Pons (tissue), 1 donor: ENCODE measurements at places on chromosomes 3 and 15.

GRCh38 chr3:181457756-181458155 is 254.0 kb upstream of the SOX2 start:
- peak; percentile 73 for DNase-seq

- no peak for DNase-seq
These were observed 41.7 kb upstream of the CORO2B start for GRCh38 chr15:68537097-68537496.

DNA sequence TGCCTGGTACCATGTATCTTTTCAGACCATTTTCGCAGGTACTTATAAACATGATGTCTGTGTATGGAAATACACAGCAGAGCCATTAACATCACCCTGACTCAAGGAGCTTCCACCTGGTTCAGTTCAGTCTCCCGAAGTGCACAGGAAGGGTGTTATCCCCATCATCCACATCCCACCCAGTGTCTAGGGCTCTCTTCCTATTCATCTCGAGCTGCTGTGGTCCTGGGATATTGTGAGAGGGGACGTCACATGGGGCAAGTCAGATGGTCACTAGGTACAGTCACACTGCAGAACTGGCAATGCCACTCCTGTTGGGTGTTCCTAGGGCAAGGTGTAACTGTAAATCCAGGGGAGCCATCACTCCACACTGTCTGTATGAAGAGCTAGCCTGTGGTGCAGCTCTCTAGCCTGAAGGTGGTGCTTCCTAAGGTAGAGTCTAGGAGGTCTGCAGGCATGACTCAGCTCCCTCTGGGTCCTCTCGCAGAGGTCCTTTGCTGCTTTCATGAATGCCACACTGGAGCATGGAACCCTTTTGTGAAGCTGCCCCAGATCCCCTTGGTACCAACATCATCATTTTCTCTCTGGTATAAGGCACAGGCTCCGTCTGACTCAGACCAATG is 13.9 kb downstream of the ISLR2 start:
- no peak for DNase-seq

GRCh38 chr3:18445401-18446148 is 20.4 kb upstream of the SATB1 start:
- DNase-seq, result no peak

GRCh38 chr3:1495466-1495865 is 402.6 kb downstream of the CNTN6 start:
- DNase-seq, result no peak

- no peak for DNase-seq
These were observed 91.8 kb downstream of the ST8SIA2 start for GRCh38 chr15:92485441-92485840.

DNA sequence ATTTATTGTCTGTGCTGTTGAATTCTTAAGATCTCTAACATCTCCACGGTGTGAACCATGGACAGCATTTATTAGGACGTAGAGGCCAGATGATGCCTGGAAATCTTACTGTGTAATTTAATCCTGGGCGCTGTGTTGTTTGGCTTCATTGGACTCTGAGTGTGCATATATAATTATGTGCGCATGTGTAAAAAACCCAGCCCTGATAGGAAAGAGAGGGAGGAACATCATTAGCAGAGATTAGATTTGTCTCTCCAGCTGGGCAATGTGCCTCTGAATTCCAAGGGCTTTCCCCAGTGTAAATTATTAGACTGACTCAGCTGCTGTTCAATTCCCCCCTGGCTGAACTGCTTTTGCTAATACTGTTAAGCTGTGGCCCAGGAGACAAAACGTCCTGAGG is 39.6 kb downstream of the MAP3K13 start:
- DNase-seq, result peak; percentile 34

- DNase-seq, result no peak
These were observed 66.2 kb downstream of the CORO2B start for GRCh38 chr15:68644996-68645395.

GRCh38 chr3:99644746-99645145 is 6.4 kb downstream of the COL8A1 start:
- no peak for DNase-seq

DNA sequence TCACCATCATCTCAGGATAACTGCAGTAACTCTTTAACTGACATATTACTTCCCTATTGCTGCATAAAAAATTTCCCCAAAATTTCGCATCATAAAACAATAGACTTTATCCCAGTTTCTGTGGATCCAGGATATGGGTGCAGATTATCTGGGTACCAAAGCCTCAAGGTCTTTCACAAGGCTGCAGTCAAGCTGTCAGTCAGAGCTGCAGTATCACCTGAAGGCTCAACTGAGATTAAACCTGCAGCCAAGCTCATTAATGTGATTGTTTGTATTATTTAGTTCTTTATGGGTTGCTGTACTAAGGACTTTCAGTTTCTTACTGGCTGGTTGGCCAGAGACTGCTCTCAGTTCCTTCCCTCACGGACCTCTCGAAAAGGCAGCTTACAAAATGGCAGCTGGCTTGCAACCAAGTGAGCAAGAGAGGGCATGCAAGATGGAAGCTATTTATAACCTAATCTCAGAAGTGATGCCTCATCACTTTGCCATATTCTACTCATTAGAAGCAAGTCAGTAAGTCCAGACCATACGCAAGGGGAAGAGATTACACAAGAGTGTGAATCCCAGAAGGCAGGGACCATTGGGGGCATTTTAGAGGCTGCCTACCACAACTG is 54.9 kb downstream of the DCUN1D1 start:
- DNase-seq, result no peak

DNA sequence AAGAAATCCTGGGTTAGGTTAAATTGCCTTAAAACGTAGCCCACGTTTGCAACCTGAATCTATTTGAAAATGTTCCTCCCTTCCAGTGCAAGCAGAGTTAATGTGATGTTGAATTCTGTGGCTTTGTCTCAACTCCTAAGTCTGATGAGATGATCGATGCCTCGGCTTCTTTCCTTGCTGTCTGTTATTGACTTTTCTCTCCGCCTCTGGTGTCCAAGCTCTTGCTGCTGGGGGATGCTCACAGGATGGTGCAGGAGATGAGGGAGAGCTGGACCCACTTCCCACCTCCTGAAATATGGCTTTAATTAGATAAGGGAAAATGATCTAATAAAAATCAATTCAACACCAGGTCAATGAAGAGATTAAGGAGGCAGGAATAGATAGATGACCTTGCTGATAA is 407.9 kb upstream of the RGMA start:
- no peak for DNase-seq

GRCh38 chr3:174482541-174482940 is 376.6 kb upstream of the NAALADL2 start:
- DNase-seq, result no peak

DNA sequence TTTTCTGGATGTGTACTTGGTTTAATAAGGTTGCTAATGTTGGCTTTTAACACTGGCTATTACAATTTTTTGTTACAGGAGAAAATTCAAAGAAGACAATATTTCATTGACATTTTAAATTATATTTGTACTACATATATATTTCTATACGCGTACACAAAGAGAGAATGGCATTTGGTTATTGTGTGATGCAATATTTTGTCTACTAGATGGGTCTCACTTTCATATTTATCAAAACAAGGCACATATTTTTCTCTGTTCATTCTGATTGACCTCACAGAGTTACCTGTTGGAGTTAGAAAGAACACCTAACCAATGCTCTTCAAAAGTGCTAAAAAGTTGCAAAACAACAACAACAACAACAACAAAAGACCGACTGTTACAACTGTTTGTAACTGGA is 50.2 kb upstream of the VGLL3 start:
- no peak for DNase-seq

DNA sequence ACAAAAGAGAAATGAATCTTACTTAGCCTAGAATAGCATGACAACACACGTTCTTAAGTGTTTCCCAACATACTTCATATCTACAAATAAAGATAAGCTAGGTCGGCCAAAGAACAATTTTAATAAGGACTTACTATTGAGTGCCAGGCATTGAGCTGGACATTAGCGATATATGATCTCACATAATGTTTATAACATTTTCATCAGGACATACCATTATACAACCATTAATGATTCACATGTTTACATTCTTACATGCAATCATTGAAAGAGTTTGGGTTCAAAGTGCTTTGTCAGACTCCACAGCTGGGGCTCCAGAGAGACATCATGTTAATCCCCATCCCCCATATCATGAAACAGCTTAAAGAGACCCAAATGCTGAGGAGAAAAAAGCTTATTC is 189.0 kb downstream of the STT3B start:
- DNase-seq, result no peak

- no peak for DNase-seq
These were observed 145.3 kb downstream of the CD47 start for GRCh38 chr3:107945417-107946094.

DNA sequence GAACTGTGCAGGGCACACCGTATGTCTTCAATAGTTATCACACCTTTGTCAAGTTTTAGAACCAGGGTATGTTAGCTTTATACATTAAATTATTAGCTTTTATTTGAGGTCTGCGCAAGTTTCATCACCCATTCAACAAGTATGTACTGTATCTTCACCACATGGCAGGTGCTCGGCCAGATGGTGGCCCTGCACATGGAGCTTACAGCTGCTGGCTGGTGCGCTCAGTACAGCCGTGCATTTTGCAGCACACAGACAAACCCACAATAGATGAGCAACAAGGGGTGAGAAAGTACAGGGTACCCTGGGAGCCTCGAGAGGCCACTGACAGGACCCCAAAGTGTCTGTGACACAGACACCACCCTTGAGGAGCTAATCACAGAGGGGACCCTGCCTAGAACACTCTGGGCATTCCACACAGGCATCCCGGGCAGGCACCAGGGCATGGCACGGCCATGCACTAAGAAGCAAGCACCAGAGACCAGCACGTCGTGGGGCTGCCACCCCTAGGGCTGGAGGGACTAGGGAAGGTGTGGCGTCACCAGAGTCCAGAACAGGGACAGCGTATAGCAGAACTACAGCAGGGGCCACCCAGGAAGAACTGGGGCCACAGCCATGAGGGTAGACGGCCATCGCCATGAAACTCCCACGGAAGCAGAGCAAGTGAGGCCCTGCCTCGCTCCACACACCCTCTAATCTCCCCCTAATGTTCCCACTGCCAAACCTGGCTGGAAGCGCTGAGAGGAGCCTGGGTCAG is 27.4 kb downstream of the ZXDC start:
- no peak for DNase-seq

DNA sequence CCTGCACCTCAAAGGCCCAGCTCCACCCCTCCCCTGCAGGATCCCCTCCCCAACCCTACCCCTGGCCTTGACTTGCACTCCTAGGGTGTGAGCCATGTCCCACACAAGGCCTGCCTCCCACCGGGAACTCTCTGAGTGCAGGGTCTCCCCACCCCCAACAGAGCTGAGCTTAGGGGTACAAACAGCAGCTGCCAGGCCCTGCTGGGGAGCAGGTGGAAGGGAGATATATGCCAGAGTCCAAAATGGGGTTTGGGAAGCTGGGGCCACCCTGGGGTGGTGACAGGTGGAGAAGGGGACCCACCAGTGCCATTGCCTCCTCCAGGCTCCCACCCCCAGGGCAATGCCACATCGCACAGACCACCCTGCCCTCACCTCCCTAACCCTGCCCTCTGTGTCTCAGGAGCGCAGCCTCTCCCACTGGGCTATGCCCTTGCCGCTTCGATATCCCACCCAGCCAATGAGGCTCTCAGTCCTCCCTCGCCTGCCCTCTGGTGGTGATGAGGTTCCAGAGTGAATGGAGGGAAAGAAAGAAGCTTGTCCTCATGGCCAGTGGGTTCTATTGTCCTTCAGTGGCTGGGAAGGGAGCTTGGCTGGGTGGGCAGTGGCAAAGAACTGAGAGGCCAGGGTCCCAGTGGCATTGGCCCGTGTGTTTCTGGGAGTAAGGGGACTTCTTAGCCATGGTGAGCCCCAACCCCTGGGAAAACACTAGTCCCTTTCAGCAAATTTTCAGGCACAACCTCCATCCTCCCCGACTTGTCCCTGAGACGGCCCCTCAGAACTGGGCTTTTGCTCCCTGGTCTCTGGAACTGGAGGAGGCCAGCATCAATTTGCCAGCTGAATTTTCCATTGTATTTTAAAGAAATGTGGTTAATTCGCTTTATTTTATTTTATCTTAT is 46.8 kb downstream of the CYP11A1 start:
- peak; percentile 25 for DNase-seq

DNA sequence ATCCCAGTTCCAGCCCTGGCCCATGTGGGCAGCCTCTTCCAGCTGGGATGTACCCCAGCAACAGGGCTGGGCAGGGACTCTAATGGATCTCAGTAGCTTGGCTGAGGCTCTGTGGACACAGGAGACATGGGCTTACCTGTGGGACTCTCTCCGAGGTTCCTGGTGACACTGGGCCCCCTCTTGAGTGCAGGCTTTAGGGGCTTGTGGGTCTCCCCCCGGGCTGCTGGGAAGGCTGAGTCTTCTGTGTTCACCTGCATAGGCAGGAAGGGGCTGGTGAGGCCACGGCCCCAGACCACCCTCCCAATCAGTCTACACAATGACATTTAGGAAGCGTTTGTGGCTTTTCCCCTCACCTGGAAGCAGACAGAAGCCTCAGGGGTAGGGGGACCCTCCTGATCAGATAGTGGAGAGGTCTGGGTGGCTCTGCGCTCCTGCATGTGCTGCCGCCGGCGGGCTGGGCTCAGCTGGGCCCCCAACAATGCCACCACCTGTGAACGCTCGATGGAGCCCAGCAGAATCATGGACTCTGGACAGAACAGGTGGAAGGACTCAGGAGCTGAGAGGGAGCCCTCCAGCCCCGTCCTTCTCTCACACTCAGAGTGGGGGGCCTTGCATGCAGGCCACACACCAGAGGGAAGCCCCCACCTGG is 8.4 kb downstream of the CLCN2 start:
- no peak for DNase-seq

- peak; percentile 68 for DNase-seq
These were observed 36.5 kb upstream of the HACD2 start for GRCh38 chr3:123621186-123621849.
